ENCODE measurements at places on chromosomes 3 and 15.

DNA sequence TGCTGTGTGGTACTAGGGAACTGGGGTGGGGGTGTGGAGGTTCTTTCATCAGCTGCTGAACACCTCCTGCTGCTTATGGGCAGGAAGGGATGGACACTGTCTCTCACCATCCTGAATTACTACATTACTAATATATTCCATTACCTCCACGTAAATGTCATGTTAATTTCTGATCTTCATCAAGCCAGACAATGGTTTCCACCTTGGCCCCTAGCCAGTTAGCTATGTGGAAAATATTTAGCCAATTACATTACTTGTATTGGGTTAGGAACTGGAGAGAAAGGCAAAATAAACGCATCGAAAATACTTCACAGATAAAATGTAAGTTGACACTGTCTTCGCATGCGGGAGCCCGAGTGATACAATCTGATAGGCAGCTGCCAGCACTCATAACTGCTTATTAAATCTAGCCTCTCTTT, 95.1 kb downstream of the FOXP1 start:
- DNase-seq: no peak

GRCh38 chr3:177824190-177824786, 627.0 kb upstream of the TBL1XR1 start:
- DNase-seq: no peak

DNA sequence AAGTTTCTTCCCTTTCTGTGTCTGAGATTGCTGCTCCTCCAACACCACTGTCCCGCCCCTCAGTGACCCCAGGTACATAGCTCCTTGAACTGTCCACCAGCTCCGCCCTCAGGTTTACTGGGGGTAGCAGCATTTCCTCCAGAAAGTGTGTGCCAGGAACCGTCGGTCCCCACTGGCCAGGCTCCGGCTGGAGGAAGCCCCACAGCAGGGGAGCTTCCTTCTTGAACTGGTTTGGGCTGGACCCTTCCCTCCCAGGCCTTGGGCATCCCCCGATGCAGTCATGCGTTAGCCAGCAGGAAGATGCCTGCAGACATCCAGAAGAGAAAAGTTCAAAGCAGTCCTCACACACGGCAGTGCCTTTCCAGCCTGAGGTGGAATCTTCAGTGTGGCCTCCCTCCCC, 19.7 kb downstream of the PAK6 start:
- no peak for DNase-seq

DNA sequence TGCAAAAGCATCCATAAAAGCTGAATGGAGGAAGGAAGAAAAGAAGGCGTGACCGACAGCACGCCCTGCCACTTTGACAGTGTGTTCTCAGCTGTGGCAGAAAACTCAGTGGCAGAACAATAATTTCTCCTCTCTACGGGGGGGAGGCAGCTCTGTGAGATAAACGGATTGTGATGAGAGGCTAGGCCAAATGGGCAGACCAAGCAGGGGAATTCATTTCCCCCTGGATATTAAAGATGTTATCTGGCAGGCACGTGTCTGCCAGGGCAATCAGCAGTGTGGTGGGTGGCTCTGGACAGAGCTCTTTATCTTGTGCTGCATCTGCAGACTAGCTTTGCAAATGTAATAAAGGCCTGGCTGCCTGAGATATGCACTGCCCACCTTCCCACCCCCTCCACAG, 1.9 kb upstream of the RMDN3 start:
- no peak for DNase-seq

DNA sequence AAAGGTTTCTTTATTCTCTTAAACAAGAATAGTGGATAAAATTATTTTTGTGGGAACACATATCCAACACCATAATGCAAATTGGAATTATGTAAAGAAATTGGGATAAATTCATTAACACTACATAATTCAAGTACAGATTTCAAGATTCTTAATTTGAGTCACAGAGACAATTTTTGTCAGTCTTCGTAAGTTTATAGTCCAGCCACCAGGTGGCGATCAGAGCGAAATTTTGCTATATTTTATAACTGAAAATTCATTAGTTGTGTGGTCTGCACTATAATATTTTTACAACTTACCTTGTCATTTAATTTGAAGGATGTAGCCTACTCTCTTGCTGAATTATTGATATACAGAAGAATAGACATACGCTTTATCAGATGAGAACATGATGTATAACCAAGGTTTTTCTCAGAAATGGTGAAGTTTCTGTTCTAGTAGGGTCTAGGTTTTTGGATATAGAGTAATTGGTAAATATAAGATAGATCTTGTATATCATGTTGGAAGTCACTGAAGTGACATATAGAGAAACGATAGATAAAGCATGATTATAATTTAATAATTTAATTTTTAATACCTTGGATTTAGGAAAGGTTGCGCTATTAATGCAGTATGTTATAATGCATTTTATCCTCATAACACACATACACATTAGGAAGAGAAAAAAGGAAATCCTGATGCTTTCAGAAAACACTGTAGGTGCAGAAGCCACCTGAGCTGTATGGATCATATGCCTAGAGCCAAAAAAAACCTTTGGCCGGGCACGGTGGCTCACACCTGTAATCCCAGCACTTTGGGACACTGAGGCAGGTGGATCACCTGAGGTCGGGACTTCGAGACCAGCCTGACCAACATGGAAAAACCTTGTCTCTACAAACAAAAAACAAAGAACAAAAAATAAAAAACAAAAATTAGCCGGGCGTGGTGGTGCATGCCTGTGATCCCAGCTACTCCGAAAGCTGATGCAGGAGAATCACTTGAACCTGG, 31.7 kb downstream of the PLSCR4 start:
- peak; percentile 18 for DNase-seq

DNA sequence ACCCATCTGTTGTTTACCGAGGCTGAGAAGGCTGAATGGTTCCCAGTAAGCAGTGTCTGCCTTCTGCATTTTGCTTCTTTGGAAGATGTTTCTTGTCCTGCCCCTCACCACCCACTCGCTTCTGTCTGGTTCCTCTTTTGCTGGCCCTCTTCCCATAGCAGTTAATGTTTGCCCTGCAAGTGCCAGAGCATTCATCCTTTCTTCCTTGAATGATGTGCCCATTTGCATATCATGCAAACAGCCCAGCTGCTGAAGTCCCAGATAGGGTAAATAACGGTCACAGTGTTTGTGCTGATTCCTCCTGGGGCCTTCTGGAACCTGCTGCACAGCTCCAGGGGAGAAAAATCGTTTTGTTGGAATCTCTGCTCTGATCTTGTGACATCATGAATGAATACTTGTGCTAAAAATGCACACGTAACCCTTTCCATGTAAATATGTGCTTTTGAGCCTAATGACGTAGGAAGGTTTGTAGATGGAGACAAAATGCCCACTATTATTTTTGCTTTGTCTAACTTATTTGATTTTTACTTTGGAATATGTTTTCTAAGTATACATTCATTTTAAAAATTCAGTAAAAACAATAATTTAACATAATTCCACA, 381.0 kb downstream of the SOX2 start:
- DNase-seq: no peak

- peak; percentile 63 for DNase-seq
Measured at GRCh38 chr15:48331796-48332641, 790 bp downstream of the DUT start.

- DNase-seq: no peak
Measured at GRCh38 chr3:99509224-99509623, 129.2 kb upstream of the COL8A1 start.

DNA sequence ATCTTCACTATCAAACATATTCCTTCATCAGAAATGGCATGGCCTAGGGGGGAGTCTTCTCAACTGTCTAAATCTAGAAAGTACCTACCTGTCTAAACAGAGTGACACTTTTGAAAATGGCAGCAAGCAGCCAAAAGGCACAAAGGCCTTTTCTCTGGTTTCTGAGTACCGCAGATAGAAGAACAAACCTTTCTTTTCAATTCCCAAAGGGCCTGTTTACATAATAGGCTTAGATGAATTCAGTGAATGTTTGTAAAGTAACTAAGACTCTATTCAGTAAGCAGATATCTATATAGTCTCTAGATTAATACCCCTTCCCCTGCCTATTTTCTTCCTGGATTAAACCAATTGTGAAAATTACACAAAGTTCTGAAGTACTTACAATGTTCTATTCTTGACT, 7.1 kb downstream of the MYEF2 start:
- no peak for DNase-seq
